ENCODE measurements at places on chromosomes 11 and 22. TPM values are rescaled to one million over a fixed set of nuclear protein-coding genes. Genes with fewer than 3 reads are reported as not detected.

GRCh38 chr11:34962034-34962433 lies 45.6 kb downstream of the PDHX start:
- no peak for DNase-seq

DNA sequence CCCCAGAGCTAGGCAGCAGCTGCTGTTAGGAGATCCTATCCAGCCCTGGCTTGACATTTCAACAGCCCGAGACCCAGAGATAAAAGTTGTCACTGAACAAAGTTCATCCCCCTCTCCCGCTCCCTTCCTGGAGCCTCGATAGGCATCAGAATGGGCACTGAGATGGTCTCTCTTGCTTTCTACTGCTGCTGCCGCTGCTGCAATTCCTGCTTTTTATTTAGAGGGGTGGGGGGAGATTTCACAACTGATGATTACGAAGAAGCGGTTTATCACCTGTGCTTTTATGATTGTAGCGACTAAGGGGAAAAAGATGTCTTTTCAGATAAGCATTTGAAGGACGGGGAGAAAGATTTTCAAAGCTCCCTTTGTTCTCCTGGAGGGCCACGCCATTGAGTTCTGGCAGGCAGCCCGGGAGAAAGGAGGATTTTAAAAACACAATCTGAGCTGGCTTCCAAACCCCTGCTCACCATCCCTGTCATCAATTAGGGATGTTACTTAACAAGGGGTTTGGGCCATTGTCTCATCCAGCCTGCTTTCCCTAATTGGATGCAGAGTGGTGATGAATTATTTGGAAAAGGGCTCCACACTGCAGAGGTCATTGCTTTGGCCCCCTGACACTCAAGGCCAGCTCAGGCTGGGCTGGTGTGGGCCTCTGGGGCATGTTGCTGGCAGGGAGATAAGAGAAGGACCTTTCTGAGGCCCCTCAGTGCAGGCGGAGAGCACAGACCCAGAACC lies 344.7 kb downstream of the BUD13 start:
- DNase-seq: no peak

DNA sequence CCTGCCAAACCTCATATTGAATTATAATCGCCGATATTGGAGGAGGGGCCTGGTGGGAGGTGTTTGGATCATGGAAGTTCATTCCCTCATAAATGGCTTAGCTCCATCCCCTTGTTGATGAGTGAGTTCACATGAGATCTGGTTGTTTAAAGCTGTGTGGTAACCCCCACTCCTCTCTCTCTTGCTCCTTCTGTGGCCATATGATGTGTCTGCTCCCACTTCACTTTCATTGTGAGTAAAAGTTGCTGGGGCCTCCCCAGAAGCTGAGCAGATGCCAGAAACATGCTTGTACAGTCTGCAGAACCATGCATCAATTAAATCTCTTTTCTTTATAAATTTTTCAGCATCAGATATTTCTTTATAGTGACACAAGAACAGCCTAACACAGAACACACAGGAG lies 929.0 kb upstream of the FAT3 start:
- DNase-seq: no peak

GRCh38 chr11:125381499-125382044 lies 114.5 kb downstream of the FEZ1 start:
- no peak for DNase-seq

- no peak for DNase-seq
Measured at GRCh38 chr22:46165977-46166376, 15.7 kb downstream of the PPARA start.

Gene TMEM191B
- 1.0 TPM for total RNA-seq

Gene SAA4
- not detected for total RNA-seq

DNA sequence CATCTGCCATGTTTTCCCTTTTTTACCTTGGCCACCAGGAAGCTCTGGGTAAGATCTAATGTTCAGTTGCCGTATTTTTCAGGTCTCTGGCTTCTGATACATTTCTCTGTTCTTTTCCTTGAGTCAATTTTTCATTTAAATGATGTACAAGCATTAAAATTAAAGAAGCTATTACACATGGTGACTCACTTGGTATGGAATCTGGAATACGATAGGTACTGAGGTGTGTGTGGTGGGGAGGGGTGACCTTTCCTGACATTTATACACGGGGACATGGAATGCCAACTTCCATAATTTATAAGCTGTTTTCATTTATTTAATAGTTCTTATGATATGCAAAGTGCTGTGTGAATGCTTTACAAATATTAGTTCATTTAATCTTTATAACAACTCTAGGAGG lies 47.8 kb upstream of the ALX4 start:
- no peak for DNase-seq

DNA sequence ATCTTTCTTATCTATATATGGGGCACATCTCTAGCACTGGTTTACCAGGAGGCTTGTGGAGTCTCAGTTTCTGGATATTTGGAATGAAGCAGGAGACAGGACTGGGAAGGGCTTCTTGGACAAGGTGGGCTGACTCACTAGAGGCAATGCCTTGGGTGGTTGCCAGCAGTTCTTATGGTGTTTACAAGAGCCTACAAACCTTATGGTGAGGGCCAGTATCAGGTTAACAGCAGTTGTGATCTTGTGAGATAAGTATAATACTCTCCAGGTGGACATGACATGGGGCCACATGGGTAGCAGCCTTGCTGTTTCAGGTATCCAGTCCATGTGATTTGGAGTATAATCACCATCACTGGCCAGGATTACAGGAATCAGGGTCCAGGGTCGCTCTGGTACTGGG lies 10.2 kb downstream of the FUT4 start:
- no peak for DNase-seq

DNA sequence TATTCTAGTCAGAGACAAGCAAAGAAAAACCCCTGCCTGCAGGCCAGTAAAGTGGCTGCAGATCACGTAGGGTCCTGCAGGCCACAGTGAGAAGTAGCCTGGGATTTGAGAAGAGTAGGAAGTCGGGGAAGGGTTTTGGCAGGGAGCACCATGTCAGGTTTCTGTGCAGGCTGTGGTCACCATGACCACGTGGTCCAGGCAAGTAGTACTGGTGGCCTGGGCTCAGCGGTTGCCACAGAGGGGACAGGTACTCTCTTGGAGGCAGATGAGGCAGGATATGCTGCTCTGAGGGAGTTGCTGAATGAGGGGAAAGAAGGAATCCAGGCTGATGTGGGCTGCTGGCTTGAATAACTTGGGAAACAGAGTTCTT lies 46.5 kb downstream of the PISD start:
- DNase-seq: peak; percentile 60

DNA sequence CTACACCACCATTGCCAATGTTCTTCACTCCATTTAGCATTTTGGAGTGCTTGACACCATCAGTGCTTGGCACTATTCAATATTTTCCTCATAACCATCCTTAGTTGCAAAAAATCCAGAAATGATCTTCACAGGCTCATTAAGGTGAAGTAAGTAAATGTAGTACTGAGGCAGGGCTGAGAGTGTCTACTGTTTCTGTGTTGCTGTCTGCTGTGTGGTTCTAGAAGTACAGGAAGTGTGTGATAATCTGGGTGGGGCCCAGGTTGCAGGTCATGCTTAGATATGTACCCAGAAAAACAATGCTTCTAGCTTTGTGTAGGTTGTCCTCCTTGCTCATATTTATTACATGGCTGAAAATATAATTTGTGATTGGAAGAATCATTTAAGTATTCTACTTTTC lies 411.8 kb upstream of the CCDC179 start:
- no peak for DNase-seq

GRCh38 chr11:44611687-44612434 lies 46.4 kb downstream of the CD82 start:
- DNase-seq: no peak

Gene ZP1
- total RNA-seq: 0.14 TPM

Gene OR52H1
- total RNA-seq: not detected

DNA sequence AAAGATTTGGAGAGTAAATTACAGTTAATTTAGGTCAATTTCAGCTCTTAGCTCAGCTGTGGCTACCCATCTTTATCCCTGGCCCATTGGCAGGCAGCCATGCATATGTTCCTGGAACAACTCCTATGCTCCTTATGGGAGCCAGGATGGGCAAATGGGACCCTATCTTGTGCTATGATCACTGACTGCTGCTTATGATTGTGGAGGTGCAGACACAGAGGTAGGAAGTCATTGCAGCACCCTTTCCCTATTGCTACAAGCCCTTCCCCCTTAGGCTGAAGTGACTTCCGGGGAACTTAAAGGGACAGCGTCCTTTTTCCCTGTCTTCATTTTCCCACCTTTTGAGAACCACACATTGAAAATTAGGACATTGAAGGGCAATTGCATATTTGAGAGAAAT lies 112.7 kb downstream of the FCHSD2 start:
- no peak for DNase-seq

- DNase-seq: no peak
Measured at GRCh38 chr11:10480026-10480425, 25.0 kb downstream of the AMPD3 start.

Gene ADAMTS8
- total RNA-seq: 0.57 TPM

Gene SHISAL1
- 1.5 TPM for total RNA-seq

- no peak for DNase-seq
Measured at GRCh38 chr11:86741839-86742805, 58.2 kb upstream of the PRSS23 start.

DNA sequence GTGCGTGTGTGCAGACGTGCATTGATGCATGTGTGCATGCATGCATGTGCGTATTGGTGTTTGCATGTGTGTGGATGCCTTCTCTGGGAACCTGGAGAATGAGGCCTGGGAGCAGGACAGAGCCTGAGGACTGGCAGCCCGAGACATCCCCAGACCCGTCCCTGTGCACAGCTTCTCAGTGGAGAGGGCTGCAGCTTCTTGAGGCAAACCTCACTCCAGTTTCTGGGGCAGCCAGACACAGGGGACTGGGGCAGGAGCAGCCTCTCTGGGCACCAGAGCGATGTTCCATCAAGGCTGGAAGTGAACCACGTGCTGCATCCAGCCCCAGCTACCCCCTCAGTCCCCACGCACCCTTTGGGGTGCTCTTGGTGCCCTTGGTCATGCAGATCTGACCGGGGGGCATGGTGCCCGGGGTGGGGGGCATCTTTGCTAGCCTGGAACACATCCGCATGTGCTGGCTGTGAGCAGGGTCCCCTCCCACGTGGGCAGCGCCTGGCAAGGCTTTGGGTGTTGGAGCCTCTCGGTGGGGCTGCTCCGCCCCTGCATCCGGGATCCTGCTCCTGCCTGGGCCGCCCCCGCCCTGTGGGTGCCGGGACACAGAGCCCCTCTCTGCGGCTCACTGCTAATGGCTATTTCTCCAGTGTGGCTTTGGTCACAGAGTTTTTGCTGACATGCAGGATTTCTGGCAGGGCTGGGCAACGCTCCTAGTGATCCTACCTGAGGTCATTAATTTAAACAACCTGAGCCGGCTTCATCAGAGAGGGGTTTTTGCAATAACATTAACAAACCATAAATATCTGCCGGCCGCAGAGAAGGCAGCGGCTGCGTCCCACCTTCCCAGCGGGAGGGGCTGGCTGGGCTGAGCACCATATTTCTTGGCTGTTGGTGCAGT lies 434.7 kb downstream of the TBC1D22A start:
- DNase-seq: no peak

DNA sequence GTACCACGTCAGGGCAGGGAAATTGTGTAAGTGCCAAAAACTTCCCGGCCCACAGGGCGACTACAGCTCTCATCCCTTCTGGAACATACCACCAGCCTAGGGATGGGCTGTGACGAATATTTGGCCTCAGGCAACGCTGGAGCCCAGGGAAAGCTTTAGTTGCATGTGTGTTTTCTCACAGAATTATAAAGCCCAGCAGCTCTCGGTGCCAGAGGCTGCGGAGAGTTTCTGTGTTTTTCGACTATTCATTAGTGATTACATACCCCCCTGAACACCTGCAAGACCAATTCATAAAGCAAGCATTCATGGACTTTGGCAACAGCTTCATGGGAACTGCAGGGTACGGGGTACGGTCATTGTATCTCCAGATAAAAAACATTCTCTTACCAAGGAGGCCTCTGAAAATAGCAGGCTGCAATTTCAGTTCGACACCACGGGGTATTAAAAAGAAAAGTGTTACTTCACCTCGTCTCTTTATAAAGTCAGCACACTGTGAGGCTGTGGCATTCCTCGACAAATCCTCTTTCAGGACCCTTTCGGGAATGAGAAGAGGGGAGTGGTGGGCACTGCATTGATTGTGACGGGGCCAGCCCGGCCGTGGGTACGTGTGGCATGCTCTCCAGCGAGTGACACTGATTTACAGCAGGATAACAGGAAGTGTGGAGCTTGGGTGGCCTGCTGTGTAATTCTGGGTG lies 243.6 kb upstream of the SORL1-AS1 start:
- DNase-seq: peak; percentile 68

DNA sequence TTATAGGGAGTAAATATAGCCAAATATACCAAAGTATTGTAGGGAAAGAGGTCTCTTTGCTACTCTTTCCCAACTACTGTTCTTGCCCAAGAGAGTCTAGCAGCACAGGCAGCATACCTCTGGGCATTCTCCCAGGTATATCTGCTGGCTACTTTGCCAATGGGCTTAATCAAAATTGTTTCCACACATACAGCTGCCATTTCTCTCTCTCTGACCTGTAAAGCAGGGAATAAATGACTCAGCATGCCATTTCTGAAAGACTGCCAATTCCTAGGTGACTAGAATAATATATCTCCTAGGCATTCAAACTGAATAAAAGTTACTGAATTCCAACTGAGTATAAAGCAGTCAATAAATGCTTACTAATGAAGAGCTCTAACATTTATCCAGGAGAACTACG lies 44.6 kb downstream of the RDX start:
- DNase-seq: no peak

DNA sequence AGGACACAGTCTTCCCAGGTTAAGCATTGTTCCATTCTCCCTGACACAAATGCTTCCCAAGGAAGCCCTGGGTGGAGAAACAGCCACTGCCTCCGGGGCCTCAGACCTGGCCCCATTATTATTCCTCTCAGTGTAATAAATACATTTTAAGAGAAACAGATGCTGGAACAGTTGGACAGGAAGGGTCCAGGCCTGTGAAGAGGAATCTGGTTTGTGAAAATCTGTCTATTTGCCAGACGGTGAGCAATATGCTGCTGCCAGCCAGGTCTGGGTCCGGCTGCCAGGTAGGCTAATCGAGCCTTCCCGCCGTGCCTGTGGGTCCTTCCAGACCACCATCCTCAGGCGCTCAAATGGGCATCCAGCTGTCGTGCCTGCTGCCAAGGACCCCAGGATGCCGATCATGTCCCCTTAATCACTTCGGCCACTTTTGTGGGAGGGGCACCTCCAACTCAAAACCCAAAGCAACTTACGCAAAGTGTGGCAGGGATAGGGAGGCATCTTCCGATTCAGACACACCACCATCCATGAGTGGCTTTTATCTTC lies 528.4 kb downstream of the MIAT start:
- no peak for DNase-seq

- no peak for DNase-seq
Measured at GRCh38 chr11:59192446-59193020, 20.2 kb downstream of the MPEG1 start.
